A549 treated with dexamethasone at 1 μM for 4 hours (cell line): ENCODE measurements at places on chromosomes 7 and 10. TPM values are rescaled to one million over a fixed set of nuclear protein-coding genes. Genes with fewer than 3 reads are reported as not detected.

EBLN1 gene
- total RNA-seq: 0.07 to 0.18 TPM (median 0.11 TPM) in 3 of 5 replicates, not detected in the others

TRPV5 gene
- total RNA-seq: not detected in 5 replicates

FOXI2 gene
- not detected in 5 replicates for total RNA-seq

CUBN gene
- total RNA-seq: 0.04 to 0.38 TPM (median 0.06 TPM) in 5 replicates

MYO1G gene
- 0.14 to 0.33 TPM (median 0.26 TPM) in 5 replicates for total RNA-seq

C10orf105 gene
- 0.02 TPM in 2 of 5 replicates, not detected in the others for total RNA-seq

TLX1 gene
- 0.04 TPM in 1 of 5 replicates, not detected in the others for total RNA-seq

GDF2 gene
- total RNA-seq: not detected in 5 replicates

LRRD1 gene
- total RNA-seq: not detected in 5 replicates

NPY gene
- not detected in 5 replicates for total RNA-seq
